ENCODE measurements at places on chromosomes 11 and 22.

DNA sequence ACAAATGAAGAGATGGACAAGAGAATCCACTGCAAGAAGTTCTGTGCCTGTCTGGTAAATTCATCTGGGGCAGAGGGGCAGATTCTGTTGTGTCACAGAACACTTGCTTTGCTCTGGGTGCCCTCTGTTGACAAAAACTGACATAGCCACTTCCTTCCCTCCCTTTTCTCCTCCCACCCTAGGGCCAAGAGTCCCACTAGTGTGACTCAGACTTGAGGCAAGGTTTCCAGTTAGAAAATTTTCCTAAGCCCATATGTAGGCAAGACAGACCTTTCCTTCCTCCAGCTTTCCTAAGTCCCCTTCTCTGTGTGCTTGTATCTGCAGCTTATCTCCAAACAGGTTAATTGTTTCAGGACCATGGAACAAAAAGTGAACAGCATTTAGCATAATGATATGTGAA is 106.8 kb downstream of the RBFOX2 start:
- DNase-seq = no peak

- no peak for DNase-seq
Observed at GRCh38 chr11:94740083-94741021, 27.8 kb upstream of the AMOTL1 start.

DNA sequence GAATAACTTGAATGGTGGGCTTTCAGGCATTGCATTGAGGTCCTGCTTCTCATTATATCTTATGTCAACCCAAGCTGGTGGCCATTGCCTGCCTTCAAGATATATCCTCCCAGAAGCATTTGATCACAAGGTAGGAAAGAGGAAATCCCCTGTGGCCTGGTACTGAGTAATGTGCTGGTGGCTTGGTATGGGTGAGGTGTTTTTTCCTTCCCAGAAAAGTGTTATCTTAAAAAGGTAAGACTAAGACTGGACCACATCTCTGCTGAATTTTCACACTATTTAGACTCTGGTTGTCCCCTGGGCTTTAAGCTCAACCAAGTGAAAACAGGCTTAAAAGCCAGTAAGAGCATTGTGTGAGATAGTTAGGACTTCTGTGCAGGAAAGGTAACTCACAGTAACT is 3.7 kb downstream of the INSC start:
- no peak for DNase-seq

GRCh38 chr11:83294208-83294607 is 8.0 kb upstream of the CCDC90B start:
- no peak for DNase-seq

DNA sequence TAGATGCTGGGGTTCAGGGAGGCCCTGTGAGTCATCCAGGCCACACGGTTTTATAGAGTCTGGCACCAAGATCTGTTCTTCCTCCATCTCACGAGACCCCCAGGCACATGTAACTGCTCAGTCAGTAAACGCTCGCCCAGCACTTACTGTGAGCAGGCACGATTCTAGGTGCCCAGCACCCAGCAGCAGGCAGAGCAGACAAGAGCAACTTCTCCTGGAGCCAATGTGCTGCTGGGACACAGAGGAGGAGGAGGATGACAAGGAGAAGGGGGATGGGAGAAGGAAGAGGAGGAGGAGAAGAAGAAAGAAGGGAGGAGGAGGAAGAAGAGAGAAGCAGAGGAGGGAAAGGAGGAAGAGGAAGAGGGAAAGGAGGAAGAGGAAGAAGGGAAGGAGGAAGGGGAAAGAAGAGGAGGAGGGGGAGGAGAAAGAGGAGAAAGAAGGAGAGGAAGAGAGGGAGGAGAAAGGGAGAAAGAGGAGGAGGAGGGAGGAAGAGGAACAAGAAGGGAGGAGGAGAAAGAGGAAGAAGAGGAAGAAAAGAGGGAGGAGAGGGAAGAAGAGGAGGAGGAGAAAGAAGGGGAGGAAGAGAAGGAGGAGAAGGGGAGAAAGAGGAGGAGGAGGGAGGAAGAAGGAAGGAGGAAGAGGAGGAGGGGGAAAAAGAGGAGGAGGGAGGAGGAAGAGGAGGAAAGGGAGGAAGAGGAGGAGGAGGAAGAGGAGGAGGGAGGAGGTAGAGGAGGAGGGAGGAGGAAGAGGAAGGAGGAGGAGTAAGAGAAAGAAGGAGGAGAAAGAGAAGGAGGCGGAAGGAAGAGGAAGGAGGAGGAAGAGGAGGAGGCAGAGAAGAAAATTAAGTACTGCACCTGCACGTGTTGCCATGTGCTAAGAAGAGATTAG is 77.6 kb upstream of the RTL6 start:
- DNase-seq = peak; percentile 49

GRCh38 chr11:68792400-68792966 is 41.2 kb upstream of the TESMIN start:
- DNase-seq = no peak

GRCh38 chr11:86070142-86071056 is 1.5 kb upstream of the PICALM start:
- no peak for DNase-seq

GRCh38 chr11:64014356-64014755 is 21.4 kb upstream of the FLRT1 start:
- DNase-seq = no peak

GRCh38 chr22:48299124-48299523 is 1528.5 kb downstream of the BRD1 start:
- no peak for DNase-seq

GRCh38 chr22:38462960-38463784 is 4.7 kb upstream of the KDELR3 start:
- no peak for DNase-seq

DNA sequence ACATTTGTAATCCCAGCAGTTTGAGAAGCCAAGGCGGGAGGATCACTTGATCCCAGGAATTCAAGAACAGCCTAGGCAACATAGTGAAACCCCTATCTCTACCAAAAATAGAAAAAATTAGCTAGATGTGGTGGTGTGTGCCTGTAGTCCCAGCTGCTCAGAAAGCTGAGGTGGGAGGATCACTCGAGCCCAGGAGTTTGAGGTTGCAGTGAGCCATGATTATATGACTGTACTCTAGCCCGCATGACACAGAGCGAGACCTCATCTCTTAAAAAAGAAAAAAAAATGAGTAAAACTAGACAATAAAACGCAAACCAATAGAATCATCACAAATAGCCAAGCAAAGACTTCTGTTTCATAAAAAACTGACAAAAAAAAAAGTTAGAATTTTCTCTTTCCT is 21.8 kb downstream of the NUCB2 start:
- no peak for DNase-seq

- no peak for DNase-seq
Observed at GRCh38 chr22:32561163-32561562, 86.6 kb downstream of the FBXO7 start.

GRCh38 chr11:11230802-11231562 is 122.1 kb downstream of the CSNK2A3 start:
- no peak for DNase-seq

DNA sequence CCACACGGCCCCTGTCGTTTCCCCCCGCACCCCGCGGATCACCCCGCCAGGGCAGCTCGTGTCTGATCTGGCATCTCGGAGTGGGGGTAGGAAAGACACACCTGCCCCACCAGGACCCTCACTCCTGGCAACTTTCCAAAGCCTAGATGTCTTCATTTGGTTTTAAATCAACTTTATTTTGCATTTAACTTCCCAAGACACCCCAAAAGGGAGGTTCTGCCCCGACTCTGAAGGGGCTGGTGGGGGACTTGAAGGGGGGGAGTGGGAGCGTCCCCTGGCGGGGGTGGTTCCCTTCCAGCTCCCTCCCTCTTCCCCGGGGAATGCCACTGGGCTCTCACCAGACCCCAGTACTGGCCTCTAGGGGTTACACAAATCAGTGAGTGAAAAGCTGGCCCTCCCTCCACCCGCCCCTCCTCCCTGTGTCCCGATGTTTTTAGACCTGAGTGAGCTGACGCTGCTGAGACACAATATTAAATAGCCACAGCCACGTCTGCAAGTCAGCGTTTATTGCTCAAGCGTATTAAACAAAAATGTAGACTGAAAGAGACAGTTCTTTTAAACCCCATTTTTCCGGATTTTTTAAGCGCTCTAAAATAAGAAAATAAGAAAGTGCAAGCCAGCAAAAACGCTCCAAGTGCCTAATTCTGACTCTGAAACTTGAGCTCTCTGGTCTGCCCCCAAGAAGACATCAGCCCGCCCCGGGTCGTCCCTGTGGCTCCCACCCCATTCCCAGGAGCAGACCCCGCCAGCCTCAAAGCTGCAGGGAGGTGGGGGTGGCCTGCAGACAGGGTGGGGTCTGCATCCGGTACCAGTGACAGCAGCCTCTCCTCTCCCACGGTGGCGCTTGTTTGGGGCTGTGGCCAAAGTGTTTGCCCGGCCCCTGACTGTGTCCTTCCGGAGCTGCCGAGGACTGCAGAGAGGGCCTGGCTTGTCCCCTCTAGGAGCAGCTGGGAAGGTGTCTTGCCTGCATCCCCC is 1.1 kb upstream of the TTLL8 start:
- no peak for DNase-seq

Data from vagina (tissue), 2 donors.